H9 (cell line): ENCODE measurements at places on chromosomes 16 and 17.

GRCh38 chr17:38844261-38844757, 9.2 kb downstream of the RPL23 start:
- no peak for DNase-seq

DNA sequence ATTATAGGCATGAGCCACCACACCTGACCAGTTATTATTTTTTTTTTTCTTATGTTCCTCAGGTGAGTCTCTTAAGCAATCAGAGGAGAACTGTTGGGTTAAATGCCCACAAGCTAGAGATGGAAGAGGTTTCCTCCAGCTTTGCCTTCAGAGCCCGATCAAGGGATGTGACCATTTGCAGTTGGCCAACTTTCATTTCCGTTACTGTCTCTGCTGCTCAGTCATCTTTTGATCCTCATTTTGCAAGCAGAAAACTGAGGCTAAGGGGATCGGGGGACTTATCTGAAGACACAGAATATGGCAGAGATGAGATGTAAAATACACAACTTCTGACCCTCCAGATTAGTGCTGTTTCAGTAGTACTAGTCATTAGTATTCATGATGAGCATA, 188.8 kb downstream of the RAB11FIP4 start:
- no peak for DNase-seq

- DNase-seq, result no peak
Observed at GRCh38 chr16:89721546-89722391, 432 bp downstream of the ZNF276 start.

DNA sequence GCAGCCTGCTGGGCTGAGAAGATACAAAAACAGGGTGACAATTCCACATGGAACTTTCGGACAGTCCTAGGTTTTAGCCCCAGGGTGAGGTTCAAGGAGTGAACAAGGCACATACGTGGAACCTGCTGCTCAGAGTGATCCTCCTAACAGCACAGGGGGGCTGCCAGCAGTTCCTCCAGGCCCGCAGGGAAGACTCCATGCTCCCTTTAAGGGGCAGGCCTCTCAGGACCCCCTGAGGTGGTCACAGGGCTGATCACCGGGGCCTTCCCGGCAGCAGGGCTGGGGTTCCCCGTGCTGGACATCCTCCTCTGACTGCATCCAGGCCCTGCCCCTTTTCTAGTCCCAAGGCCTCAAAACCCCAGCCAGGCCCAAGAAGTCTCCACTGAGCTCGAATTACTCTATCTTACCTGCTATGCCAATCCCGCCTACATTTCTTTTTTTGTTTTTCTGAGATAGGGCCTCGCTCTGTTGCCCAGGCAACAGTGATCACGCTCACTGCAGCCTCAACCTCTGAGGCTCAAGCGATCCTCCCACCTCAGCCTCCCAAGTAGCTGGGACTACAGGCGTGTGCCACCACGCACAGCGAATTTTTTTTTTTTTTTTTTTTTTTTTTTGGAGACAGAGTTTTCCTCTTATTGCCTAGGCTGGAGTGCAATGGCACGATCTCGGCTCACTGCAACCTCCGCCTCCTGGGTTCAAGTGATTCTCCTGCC, 10.4 kb downstream of the CANT1 start:
- no peak for DNase-seq

DNA sequence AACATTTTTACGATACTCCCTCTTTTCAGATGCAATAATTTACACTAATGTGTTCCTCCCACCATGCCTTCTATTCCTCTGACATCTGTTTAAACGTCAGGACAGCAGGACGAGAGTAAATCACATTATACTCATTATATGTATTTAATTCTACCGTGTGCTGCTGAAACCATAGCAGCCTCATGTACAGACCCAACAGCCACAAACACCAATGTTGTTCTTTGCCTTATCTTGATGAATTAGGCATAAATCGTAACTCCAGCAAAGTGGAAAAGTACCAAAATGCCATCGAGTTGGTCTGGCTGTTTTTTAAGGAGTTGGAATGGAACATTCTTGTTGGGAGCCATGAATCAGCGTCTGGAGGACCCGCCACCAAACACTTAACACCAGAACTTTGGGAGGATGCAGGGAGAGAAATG, 82.9 kb upstream of the FOXF1 start:
- DNase-seq, result no peak

DNA sequence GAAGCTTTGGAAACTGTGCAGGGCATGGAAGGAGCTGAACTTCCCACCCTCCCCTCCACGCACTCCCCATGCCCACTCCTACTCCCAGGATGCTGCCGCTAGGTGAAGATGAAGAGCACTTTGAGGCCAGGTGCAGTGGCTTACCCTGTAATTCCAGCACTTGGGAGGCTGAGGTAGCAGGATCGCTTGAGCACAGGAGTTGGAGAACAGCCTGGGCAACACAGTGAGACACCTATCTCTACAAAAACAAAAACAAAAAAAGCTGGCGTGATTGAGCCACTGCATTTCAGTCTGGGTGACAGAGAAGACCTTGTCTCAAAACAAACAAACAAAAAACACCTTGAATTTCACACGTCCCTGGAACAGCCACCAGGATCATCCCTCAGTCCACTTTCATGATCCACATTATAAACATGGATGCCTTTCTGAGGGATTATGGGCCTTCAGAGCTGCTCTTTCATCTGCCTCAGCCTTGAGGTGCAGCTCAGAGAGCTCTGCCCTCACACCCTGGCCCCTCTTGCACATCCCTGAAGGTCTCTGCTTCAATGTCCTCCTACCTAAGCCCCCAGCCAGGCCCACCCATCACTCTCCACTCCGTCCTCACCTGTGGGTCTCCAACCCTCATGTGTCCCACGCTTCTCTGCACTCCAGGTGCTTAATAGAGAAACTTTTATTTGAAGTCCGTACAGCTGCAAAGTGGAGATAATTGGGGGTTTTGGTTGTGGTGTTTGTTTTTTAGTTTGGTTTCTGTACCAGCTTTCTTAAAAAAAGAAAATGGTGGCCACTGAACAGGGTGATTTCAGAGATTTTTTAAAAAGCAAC, 25.8 kb downstream of the PHB1 start:
- DNase-seq, result no peak

GRCh38 chr16:13923703-13924298, 3.8 kb downstream of the ERCC4 start:
- no peak for DNase-seq

DNA sequence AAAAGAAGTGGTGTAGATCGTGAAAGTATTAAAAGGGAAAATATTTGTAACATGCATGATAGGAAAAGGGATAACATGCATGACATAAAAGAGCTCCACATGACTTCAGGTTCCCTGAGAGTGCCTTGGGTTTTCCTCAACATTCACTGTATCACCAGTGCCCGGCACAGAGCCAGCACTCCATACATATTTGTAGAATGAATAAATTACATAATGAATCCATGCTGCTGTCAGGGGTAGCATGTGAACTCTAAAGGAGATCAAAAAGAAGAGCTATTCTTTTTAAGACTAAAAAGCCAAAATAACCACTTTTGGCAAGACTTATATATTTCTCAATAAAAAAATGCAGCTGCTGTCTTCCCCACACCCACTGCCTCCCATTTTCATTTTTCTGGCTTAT, 2.7 kb upstream of the ZNF594 start:
- DNase-seq, result no peak

- DNase-seq, result no peak
Observed at GRCh38 chr17:21460358-21460757, 84.2 kb downstream of the KCNJ12 start.

- DNase-seq, result no peak
Observed at GRCh38 chr16:68300734-68301459, 9.8 kb downstream of the SLC7A6OS start.
